ENCODE measurements at places on chromosomes 16 and 17.

GRCh38 chr16:89708481-89708931 is 7.0 kb upstream of the SPATA2L start:
- no peak for DNase-seq

DNA sequence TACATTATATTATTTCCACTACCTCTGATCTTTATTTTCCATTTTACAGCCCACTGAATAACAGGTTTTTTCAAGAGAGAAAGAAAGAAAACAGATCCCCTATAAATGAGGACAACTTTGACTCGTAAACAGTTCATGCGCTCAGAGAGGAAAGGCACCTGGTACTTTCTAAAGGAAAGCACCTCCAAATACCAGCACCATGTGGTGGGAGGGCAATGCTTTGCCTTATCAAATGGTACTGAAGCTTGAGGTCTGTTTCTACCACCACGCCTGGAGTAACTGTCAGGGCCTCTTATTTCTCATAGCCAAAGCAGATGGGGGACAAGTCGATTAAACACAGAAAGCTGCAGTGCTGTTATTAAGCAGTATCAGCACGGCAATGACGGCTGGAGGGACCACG is 510.3 kb upstream of the ZFHX3 start:
- DNase-seq = no peak

DNA sequence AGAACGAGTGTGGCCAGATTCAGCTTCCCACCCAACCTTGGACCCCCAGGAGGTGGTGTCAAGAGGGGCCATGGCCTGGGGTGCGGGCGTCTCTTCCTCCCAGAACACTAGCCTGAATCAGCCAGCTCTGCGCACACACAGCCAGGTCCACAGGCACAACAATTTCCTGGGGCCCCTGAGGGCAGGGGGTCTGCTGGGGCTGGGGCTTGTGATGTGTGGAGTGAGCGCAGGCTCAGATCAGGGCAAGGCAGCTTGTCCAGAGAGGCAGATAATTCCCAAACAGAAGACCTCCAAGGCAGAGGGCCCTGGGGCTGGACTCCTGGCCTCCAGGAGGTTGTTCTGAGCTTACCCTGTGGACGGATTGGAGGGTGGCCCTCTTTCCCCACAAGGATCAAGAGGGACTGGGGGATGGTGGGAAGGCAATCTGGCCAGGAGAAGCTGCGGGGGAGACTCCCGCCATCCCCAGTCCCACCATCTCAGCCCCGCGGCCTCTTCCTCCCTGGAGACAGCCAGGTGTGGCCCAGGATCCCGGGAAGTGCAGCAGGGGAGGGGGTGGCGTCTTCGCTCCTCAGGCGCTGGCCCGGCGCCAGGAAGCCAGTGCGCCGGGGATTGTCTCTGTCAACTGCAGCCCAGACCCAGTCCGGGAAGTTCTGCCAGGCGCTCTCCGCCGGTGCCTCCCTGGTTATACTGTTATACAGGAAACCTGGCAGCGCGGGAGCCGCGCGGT is 52.0 kb upstream of the AMZ2 start:
- DNase-seq = no peak

- DNase-seq = no peak
These were observed 67.7 kb downstream of the CYLD start for GRCh38 chr16:50809561-50809960.

GRCh38 chr17:50100921-50101345 is 5.8 kb downstream of the PDK2 start:
- no peak for DNase-seq

DNA sequence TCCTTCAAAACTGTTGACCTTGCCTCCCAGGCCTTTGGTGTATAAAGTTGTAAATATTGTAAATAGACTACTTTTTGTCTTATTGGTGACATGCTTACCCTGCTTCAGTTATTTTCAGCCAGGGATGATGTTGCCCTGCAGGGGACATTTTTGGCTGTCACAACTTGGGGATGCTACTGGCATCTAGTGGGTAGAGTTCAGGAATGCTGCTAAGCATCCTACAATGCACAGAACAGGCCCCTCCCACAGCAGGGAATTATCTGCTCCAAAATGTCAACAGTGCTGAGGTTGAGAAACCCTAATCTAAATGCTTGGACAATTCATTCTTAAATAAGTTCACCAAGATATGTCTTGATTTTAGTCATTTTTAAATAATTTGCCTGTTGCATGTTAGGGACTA is 459.8 kb downstream of the PMP22 start:
- DNase-seq = no peak

- DNase-seq = no peak
These were observed 43.9 kb downstream of the TRARG1 start for GRCh38 chr17:1323336-1323735.

DNA sequence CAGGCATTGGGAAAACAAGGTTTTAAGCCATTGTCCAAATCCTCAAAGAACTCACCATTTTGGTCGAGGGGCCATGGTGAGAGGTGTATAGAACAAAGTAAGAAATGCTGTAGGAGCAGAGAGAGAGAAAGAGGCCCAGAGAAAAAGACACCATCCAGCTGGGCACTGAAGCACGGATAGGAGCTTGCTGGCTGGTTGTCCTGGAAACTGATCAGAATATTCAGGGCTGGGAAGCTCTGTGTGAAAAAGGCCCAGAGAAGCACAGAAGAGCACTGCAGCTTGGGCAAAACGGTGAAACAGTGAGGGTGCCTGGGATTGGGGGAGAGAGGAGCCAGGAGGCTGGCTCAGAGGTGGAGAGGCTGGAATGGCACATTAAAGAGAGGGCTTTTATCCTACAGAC is 16.5 kb downstream of the HS3ST3B1 start:
- DNase-seq = no peak

DNA sequence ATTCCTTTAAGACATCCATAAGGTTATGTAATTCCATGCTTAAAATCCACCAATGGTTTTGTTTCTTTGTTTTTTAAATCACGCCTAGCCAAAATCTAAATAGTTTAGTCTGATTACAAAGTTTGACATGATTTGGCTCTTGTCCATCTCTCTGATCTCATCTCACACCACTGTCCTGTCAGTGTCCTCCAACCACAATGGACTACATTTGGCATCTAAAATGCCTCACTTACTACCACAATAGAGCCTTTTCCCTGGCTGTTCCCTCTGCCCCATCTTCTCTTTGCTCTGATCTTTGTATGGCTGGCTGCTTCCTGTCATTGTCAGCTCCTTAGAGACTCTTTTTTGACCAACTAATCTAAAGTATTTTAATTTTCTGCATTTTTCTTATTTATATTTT is 157.2 kb downstream of the MYO1D start:
- no peak for DNase-seq

GRCh38 chr16:27199736-27200135 is 3.6 kb upstream of the KDM8 start:
- no peak for DNase-seq

DNA sequence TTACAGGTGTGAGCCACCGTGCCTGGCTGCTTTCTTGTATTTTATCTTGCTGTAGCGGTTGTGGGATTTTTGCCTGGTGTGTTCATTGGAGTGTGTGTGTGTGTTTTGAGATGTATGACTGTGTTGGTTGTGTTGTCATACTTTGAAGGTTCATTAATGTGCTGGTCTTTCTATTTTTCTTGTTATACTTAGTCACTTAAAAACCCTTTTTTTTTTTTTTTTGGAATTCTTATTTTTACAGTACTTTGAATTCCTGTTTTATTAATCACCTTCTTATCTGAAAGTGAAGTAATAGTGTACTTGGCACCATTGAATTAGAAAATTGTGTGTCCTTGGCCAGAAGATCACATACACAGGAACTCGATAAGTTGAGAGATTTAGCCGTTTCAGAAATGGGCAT is 30.2 kb downstream of the TENT4B start:
- no peak for DNase-seq

DNA sequence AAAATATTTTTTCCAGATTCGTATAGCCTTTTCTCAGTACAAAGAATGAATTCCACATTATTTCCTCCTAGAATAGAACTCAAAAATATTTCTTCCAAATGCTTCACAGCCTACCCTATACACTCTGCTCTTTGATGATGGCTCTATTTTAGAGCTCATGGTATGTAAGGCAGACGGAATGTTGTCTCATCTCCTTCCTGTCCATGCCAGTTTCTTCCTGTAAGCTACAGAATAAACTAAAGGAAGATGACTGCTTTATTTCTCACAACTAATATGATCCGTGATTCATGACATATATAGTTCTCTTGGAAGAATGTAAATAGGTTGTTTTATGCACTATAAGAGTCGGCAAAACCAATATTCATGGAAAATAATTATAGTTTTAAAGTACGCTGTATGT is 723.1 kb downstream of the CDH11 start:
- DNase-seq = no peak

GRCh38 chr17:31269578-31269983 is 27.5 kb downstream of the OMG start:
- no peak for DNase-seq

DNA sequence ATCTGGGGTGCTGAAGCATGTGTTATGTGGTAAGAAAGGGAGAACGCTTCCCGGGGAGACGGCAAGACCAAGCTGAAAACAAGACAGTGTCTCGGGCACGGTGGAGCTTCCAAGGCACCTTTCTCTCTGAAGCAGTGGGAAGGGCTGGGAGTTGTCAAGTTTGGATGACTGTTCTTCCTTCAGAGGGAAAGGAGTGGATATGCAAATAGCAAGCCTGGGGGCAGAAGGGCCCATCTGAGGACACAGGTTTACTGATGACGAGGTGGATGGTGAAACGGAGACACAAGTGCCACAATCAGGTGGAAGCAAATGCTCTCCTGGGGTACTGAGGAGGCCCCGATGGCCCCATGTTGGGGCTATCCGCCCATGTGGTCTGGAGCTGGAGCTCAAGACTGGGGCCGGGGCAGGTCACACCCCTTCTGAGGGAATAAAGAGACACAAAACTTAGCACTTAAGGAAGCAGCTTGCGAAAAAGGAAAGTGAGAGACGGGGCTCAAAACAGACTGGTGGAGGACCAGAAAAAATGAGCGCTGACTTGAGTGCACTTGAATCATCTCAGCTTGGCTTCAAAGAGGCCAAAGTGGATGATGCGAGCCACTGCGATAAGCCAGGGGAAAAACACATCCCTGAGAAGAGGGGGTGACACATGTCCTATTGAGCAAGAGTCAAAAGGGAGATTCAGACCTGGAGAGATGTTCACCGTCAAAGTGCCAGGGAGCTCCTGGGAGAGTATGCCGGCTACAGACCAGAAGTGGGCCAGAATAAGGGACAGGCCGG is 34.8 kb upstream of the MTSS2 start:
- DNase-seq = no peak

- no peak for DNase-seq
These were observed 6.1 kb downstream of the MINK1 start for GRCh38 chr17:4839221-4839620.

- DNase-seq = no peak
These were observed 14.2 kb downstream of the CRYM start for GRCh38 chr16:21263640-21264570.

GRCh38 chr16:67872131-67872630 is 671 bp upstream of the EDC4 start:
- no peak for DNase-seq

- DNase-seq = no peak
These were observed 27.9 kb downstream of the IGFBP4 start for GRCh38 chr17:40470932-40471828.

GRCh38 chr16:47578573-47578972 is 117.4 kb downstream of the PHKB start:
- no peak for DNase-seq

DNA sequence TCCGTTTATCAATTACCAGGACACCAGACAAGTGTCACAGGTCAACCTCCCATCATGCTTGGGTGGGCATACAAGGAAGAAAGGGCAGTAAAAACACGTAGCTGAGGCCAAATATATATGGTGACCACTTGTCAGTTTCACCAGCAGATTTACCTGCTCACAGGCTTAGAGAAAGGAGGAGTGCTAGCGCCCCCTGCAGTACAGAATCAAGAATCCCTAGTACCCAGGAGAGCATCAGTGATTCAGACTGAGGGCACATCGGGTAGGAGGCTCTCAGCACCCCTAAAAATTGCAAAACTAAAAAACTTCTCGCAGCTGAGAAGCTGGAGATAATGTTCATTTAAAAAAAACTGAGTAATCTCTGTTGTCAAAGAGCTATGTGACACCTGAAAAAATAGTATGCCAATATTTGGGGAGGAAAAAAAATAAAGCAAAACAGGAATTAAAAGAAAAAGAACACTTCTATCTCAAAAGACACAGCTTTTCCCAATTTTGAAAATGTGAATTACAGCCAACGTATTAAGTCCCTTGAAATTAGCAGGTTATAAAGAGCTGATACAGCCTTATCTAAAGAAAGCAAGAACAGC is 21.2 kb upstream of the MON1B start:
- peak; percentile 21 for DNase-seq

- no peak for DNase-seq
These were observed 12.8 kb downstream of the RETREG3 start for GRCh38 chr17:42596386-42596785.

- no peak for DNase-seq
These were observed 1.1 kb downstream of the P4HB start for GRCh38 chr17:81858967-81859905.

DNA sequence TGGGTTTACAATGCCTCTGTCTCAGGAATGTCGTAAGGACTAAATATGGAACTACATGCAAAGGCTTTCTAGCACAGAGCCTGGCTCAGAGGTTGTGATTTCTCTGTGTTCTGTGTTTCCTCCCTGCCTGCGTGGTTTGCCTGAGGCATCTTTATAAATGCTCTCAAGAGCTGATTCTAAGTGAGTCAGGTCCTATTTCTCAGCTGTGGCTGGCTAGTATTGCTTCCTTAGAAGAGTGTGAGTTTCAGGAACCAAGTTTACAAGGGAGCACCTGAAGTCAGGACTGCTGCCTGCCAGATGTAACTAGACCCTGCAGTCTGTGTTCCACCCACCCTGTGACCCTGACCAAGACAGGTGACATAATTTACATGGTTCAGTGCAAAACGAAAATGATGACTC is 8.0 kb upstream of the CCL1 start:
- no peak for DNase-seq

DNA sequence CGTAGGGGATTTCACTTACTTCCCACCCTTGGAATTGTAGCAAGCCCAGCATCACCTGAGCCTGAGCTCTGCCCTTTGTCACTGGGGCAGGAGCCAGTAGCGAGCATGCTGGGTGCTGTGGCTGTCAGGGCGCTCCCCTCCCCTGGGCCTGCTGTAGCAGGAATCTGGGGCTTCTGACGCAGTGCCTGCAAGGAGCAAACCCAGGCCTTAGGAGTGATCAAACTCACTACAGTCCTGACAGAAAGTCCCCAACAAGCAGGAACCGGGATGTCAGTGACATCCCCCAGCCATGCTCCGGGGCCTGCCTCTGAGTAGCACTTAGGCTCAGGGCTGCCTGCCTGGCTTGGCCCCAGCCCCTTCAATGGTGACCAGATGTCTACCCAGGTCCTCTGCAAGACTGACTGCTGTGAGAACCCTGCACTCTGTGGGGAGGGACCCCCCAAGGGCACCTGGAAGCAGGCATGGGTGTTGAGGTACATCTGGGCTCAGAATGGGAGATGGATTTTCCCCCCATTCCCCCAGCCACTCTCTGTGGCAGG is 23.5 kb downstream of the PLD6 start:
- DNase-seq = no peak
